ENCODE measurements at places on chromosomes 2 and 18.

- DNase-seq = no peak
Measured at GRCh38 chr2:28510184-28510583, 14.3 kb downstream of the PLB1 start.

DNA sequence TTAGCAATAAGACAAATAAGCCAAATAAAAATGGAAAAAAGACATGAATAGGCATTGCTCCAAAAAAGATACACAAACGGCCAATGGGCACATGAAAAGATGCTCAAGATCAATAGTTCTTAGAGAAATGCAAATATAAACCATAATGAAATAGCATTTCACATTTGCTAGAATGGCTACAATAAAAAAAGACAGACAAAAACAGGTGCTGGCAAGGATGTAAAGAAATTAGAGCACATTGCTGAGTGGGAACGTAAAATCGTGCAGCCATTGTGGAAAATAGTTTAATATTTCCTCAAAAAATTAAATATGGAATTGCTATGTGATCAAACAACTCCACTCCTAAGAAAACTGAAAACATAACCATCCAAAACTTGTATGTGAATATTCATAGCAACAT, 160.0 kb upstream of the SPATS2L start:
- DNase-seq = no peak

DNA sequence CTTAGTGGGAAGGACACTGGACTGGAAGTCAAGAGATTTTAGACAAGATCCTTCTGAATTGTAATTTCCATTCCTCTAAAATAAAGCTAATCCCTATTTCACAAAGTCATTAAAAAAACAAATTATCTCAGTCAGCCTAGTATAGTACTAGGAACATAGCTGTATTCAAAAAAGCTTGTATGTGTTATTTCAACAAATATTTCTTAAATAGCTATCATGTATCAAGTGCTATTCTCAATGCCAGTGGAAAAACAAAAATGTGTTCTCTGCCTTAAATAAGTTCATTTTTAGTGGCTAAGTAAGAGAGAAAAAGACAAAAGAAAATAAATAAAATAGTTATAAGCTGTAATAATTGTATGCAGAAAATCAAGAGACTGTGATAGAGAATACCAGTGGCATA, 541.8 kb upstream of the CDH2 start:
- no peak for DNase-seq

- DNase-seq = no peak
Measured at GRCh38 chr2:242075168-242075567, 205.6 kb downstream of the RTP5 start.

GRCh38 chr2:237478979-237479378, 8.1 kb upstream of the MLPH start:
- no peak for DNase-seq

DNA sequence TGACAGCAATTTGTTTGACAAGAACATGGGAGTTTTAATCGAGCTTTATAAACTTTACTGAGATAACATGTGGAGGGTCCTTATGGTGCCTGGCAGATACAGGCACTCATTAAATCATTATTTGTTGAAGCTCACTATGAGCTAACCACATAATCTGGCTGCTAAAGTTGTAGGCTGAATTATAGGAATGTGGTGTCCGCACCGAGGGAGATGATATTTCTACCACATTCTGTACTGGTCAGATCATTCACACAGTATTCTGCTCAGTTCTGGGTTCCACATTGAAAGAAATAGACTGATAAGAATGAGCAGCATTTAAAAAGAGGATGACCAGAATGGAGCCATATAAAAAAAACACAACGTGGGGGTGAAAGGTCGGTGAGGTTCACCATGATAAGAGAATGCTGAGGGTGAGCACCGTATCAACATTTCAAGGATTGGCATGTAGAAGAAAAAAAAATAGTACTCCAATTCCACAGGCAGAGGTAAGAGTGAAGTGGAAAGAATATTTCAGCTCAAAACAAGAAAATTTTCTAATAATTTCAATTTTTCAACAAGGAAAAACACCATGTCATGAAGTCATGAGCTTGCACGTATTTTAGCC, 54.4 kb downstream of the TMEFF2 start:
- no peak for DNase-seq

DNA sequence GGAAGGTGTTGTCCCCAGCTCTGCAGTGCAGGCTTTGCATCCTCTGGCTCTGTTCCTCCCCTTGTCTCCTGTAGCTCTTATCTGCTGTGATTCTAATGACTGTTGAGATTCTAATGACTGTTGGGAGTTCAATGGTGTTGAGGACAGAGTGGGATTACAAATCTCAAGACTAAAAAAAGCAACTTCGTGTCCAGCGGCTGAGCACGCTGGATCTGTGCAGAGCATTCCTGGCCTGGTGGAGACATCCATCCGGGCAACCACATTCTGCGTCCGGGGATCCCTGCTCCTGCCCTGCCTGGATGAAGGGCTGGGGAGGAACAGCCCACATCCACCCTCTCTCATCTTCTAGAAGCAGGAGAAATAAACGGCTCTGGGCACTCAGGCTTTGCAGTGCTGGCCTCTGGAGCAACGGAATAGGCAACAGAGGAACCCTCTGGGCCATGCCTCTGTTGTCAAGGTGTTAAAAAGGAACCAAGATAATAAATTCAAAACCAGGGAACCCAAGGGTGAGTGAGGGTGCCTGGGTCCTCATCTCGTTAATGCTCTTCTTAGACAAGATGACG, 106.7 kb upstream of the ASB18 start:
- no peak for DNase-seq
